ENCODE measurements at places on chromosomes 2 and 18.

- DNase-seq, result no peak
These were observed 6.0 kb upstream of the CTLA4 start for GRCh38 chr2:203861607-203862006.

- DNase-seq, result no peak
These were observed 373.3 kb upstream of the GALNT5 start for GRCh38 chr2:156884216-156884615.

- no peak for DNase-seq
These were observed 227.5 kb downstream of the TTC32 start for GRCh38 chr2:19674051-19675002.

GRCh38 chr18:63774511-63774910 is 707 bp upstream of the SERPINB7 start:
- DNase-seq, result no peak

- no peak for DNase-seq
These were observed 43.4 kb downstream of the NMS start for GRCh38 chr2:100513650-100514049.

GRCh38 chr2:215654148-215654819 is 218.4 kb upstream of the FN1 start:
- peak; percentile 63 for DNase-seq

- DNase-seq, result no peak
These were observed 1432.2 kb upstream of the ACVR2A start for GRCh38 chr2:146412625-146413024.

- no peak for DNase-seq
These were observed 24.7 kb upstream of the ALLC start for GRCh38 chr2:3633089-3633981.

DNA sequence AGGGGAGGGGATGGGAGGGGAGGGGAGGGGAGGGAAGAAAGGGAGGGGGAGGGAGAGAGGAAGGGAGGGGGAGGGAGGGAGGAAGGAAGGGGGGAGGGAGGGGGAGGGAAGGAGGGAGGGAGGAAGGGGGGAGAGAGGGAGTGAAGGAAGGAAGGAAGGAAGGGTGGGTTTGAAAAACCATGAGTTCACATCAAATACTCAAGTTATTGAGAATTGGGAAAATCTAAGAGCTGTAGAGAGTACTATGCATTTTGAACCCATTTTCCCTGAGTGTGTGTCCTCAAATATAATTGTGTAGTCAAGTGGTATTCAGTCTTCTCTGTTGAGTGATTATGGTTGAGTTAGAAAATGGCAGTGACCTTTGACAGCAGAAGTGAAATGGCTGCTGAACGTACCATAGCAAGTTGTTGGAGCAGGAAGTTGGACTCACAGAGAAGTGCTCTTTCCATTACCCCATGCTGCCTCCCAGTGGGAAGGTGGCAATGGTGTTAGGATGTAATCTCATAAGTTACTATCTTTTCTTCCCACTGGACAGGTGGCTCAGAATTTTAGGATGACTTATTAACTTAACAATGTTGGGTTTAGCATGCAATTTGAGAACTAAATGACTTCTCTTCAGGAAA is 214.6 kb downstream of the SETBP1 start:
- DNase-seq, result no peak
